Epithelial cell of esophagus (primary cell): ENCODE measurements at places on chromosomes 11 and 22.

GRCh38 chr11:66728693-66729385 lies at the start of gene SPTBN2:
Gene SPTBN2, minus strand, starts transcription at chr11:66729216. Its CDS starts 7,976 bp downstream, at chr11:66721240.
- DNase-seq: no peak

- DNase-seq: peak; percentile 41
These were observed 68.6 kb downstream of the MICAL2 start for GRCh38 chr11:12179019-12179418.

GRCh38 chr11:117989351-117990102 lies 3.3 kb downstream of the IL10RA start:
- no peak for DNase-seq

GRCh38 chr11:60477035-60477445 lies 15.5 kb upstream of the MS4A12 start:
- DNase-seq: no peak

DNA sequence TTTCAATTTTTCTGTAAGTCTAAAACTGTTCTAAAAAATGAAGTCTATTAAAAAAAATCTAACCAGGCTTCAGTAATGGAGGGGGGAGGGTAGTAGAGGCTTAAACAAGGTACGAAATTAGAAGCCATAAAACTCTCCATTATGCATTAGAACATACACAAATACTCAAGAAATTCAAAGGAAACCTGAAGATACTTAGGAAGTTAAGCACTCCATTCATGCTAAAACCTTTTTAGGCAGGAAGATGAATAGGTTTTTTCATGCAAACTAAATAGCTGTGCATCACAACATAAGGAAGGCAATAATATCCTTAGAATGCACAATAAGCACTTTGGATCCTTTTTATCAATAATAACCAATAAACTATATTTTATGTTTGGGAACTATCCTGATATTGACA lies 2.4 kb downstream of the RAB6A start:
- DNase-seq: no peak

- no peak for DNase-seq
These were observed 58.8 kb upstream of the RCN1 start for GRCh38 chr11:32032052-32032451.

GRCh38 chr11:85652786-85653447 lies 5.2 kb downstream of the TMEM126A start:
- no peak for DNase-seq

- DNase-seq: no peak
These were observed 533.6 kb downstream of the CNTN5 start for GRCh38 chr11:99554232-99554903.

GRCh38 chr11:96173422-96173821 lies 169.6 kb downstream of the MAML2 start:
- DNase-seq: no peak

- no peak for DNase-seq
These were observed 1112.7 kb upstream of the TENM4 start for GRCh38 chr11:80553565-80553964.

DNA sequence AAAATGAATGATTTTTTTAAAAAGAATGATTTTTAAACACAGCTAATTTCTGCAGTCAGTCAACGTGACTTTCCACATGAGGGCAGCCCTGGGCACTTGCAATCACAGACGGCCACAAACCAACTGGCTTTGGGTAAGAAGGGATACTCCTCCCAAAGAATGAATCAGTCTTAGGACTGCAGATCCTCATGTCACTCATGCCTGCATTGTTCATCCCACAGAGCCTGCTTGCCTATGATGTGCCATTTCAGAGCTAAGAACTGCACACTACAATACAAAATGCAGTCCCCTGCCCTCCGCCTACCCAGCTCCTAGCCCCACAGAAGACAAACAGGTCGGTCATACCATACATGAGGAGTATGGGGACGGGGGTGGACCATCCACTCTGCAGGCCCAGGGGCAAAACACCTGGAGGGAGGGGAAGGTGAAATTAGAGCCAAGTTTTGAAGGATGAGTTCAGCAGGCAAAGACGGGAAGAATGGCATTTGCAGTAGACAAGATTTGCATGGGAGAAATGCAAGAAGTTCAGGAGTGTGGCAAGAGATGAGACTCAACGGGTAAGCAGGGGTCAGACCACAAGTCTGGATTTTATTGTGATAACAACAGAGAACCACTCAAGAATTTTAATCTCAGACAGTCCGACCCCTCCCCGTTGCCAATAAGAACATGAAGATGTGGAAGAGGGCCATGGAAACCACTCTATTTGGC lies 24.7 kb downstream of the PACSIN2 start:
- DNase-seq: peak; percentile 96

GRCh38 chr11:44229098-44229497 lies 80.8 kb downstream of the ALX4 start:
- DNase-seq: peak; percentile 3

DNA sequence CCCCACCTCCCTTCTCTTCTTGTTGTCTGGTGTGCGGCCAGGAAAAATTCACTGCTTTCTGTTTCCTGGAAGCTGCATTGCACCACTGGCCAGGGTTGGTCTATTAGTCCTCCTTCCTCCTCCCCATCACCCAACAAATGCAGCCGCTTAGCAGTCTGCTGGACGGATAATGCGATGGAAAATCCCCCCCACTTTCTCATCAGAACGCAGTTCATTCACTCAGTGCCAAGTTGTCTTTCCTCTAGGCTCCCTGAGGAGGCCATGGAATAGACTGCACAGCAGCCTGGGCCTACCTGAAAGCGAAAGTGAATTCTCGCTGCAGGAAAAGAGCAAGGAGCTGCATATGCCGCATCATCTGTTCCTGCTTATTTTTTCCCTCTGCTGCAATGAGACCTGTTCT lies 513.6 kb downstream of the METTL15 start:
- no peak for DNase-seq

DNA sequence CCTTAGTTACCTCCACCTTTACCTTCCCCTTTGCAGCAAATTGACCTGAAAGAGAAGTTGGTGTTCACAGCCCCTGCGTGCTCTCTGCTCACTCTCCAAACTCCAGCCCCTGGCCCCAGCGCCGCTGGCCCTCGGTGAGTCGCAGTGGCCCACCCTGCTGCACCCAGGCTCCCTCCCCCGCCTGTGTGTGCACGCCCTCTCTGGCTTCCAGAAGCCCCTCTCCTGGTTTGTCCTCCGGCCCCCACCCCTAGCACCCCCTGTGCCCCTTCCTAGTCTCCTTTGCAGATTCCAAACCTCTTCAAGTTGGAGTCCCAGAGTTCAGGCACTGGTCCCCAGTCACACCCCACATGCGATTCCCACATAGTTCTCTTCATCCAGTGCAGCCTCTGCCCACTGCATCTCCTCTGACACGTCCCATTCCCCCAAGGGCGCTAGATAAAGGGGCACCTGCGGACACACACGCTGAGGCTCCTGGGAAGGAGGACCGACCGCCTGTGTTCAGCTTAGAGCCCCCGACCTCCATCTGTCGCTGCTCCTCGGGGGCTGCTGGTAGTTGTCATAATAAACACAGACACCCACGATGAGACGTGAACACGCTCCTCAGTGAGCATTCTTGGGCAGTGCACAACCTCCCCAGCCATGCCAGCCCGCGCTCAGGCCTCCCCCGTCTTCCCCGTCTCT lies 1.5 kb upstream of the PHRF1 start:
- no peak for DNase-seq

DNA sequence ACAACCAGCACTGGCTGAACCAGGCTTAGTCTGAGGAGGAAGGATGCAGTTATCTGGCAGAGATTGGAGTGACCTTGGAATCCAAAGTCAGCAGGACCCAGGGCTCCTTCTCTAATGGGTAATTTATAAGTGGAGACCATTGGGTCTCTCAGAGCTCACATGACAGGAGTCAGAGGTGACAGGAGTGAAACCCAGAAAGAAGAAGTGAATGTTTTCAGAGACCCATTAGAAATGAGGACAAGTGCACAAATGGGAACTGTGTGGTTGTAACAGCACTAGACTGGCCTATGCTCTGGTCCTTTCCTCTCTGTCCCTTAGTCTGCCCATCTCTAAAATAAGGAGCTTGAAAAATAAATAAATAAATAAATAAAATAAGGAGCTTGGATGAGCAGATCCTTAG lies 107.4 kb downstream of the SERGEF start:
- no peak for DNase-seq

DNA sequence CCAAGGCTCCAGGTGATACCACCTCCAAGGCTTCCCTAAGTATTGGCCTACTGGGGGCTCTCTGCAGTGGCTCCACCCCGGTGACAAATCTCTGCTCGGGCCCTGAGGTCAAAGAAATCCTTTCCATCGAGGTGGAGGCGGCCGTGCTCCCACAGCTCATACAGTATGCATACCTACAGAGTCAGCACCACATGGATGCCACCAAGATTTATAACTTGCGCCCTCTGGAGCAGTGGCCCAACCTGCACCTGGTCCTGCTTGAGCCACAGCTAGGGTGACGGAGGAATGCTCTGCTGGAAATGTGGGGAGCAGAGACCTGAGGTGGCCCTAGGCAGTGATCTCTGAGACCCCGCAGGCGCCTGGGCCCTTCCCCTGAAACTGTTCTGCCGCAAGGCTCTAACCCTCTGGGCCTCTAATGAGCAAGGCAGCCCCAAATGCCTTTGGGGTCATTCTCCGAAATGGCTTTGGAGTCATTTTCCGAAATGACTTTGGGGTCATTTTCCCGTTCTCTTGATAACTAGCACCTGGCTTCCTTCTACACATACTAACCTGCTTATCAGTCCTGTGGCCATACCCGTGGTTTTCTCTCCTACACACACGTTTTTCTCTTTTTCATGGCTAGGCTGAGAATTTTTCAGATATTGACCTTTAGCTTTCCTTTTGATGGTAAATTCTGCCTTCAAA lies 33.9 kb downstream of the TMEM45B start:
- no peak for DNase-seq

GRCh38 chr22:19974935-19975706 lies 33.5 kb upstream of the TXNRD2 start:
- peak; percentile 64 for DNase-seq

GRCh38 chr22:19061471-19062138 lies 60.6 kb downstream of the DGCR2 start:
- no peak for DNase-seq
